Hippocampal formation (tissue), 2 donors: ENCODE measurements at places on chromosomes 11 and 22.

DNA sequence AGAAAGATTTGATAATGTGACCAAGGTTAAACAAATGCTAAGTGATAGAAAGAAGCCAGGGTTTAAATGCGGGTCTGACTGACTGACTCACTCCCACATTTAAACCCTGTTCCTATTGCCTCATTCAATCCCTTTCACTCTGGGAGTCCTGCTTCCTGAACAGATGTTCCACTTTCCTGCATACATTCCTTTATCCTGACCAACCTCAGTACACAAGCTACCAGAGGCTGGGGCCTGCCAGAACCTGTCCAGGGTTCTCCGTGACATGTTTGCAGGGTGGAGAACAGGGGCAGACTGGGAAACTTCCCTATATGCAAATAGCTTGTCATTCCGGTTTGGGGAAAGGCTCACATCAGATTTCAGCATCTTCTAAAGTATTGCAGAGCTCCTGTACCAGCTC lies 3.0 kb upstream of the ANKK1 start:
- no peak for DNase-seq

DNA sequence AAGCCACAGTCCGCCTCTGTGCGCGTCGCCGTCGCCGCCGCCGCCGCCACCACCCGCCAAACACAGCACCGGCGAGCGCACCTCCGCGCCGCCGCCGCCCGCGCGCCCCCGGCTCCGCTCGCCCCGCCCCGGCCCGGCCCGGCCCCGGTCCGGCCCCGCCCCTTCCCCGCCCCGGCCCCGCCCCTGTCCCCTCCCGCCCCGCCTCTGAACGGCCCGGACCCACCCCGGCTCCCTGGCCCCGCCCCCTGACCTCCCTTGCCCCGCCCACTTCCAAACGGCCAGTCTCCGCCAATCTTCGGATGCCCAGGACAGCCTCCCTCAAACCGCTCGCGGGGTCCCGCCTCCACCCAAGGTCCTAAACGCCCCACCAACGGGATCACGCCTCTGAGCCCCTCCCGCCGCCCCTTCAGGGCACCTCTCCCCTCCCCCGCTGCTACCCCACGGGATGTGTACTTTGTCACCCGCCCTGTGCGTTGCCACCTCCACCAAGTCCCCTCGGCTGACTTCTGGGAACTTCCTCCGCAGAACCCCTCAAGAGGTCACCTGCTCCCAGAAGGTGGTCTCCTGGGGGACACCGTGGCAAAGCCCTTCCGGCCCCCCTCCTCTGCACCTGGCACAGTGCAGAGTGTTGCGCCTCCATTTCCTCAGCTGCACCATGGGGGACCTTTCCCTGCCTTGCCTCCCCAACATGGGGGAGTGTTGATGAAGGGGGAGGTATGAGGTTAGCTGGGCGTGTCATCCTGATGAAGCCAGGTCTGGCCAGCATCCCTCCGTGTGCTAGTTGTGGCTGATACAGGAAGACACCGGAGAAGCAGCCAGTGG lies at the start of gene KIAA0930:
Gene KIAA0930, minus strand, starts transcription at position 85 of the 822 bp plus-strand sequence. CDS start 191 bp downstream, outside the sequence.
- DNase-seq, result peak; percentile 76

- no peak for DNase-seq
Observed at GRCh38 chr11:28303477-28304191, 195.4 kb downstream of the METTL15 start.

GRCh38 chr11:90252053-90252452 lies 29.2 kb upstream of the CHORDC1 start:
- no peak for DNase-seq

GRCh38 chr11:15967166-15967565 lies 389.2 kb downstream of the SOX6 start:
- no peak for DNase-seq

- DNase-seq, result peak; percentile 64
Observed at GRCh38 chr11:73797457-73797856, 9.8 kb downstream of the MRPL48 start.

DNA sequence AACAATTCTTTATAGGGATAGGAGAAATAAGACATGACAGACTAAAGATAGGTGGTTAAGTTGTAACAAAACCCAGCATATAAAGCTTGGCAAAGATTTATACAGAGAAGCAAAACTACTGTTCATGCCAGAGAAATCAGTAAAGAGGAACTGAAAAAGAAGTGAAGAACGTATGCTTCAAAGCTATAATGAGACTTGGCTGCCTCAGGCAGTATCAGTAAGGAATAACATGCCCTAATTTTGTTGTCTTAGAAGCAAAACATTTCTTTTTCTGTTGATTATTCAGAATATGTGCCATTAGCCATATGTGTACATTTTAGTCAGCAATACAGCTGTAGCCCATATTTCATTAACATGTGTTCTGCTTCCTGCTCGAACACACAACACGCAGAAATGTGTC lies 403.2 kb downstream of the NELL1 start:
- no peak for DNase-seq

DNA sequence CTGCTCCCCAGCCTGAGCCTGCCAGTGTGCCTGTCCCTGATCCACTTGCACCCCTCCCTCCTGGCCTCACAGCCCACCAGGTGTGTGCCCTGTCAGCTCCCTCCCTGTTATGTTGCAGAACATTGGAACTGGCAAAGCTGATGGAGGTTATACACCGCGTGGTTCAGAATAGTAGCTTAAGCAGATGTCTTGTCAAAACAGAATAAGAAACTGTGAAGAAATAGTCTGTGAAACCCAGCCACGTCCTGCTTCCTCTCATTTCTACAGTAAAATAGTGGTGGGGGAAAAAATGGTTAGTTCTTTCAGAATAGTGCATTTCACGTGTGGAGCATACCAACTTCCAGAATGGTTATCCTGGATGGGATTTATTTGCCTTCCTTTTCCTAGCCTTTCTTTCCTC lies 161.2 kb upstream of the NAV2 start:
- no peak for DNase-seq

DNA sequence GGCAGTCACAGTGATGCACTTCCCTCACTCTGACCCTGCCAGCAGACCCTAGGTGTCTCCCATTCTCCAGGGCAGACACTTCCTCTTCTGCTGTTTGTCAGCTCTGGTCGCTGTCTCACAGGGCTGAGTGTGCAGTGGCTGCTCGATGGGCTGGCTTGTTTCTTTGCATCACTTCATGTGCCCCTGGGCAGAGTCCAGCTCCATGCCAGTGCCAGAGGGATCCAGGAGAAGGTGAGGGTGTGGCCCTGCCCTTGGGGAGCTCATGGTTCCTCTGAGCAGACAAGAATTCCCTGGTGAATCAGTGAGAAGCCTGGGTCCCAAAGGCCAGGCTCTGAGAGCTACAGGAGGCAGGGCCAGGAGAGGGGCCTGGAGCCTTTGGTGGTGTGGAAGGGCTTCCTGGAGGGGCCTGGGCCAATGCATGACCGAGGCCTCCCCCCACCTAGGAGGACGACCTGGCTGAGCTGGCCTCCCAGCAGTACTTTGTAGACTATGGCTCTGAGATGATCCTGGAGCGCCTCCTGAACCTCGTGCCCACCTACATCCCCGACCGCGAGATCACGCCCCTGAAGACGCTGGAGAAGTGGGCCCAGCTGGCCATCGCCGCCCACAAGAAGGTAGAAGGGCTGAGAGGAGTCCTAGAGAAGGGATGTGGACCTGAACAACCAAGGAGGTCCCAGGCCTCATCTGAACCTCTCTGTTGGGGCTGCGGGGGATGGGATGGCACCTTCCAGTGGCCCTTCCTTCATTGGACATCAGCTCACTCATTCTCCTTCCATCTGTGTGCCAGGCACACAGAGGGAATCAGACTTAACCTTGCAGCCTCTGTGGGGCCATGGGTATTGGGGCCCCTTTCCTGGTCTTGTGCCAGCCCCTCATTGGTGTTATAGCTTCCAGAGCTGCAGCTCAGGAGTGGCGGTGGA lies 66.1 kb downstream of the MYO7A start:
- no peak for DNase-seq
